Activated naive CD4-positive, alpha-beta T cell (primary cell): ENCODE measurements at places on chromosomes 3 and 15.

- no peak for DNase-seq
These were observed 8.9 kb downstream of the PARP14 start for GRCh38 chr3:122689587-122689986.

GRCh38 chr3:148203297-148204010 is 494.2 kb upstream of the AGTR1 start:
- DNase-seq = no peak

GRCh38 chr3:127749787-127750225 is 72.5 kb downstream of the MGLL start:
- DNase-seq = no peak

GRCh38 chr3:183524476-183524875 is 31.0 kb downstream of the KLHL6 start:
- no peak for DNase-seq

DNA sequence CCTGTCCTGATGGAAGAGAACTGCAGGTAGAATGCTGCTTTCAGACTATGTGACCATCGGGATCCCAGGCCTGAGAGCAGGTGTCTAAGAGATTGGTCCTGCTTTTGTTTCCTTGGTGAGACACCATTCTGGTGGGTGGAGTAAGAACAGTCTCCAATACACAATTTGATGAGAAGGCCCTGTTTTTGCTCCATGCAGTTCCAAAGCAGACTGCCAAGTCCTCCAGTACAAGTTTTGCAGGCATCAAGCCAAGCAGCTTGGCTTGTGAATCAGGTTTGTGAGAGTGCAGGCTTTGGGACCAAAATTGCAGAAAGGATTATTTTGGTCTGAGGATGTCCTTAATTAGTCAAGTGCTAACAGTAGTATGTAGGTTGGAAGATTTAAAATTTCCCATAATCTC is 381.6 kb downstream of the FOXP1 start:
- DNase-seq = no peak

- no peak for DNase-seq
These were observed 161.3 kb upstream of the TLE3 start for GRCh38 chr15:70259028-70259424.

DNA sequence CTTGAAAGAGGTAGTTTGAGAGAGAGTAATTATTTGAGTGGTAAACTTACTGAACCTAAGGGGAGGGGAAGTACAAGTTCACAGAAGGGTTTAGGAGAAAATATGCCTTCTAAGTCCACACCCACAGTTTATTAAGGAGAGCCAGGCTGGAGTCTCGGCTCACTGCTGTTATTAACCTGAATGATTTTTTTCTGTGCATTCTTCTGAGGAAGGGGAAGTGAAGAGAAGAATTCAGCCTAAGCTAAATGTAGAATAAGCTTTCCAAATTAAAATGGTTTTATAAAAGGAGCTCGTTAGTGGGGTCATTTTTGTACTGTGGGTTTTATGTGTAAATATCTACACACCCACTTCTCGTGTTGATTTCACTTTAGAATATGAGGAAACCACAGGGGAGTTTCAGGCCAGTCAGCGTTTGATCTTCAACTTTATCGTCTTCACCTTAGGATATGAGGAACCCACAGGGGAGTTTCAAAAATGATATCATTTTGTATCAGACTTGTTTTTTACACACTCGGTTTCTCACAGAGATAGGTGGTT is 1.5 kb downstream of the WHAMM start:
- DNase-seq = no peak

DNA sequence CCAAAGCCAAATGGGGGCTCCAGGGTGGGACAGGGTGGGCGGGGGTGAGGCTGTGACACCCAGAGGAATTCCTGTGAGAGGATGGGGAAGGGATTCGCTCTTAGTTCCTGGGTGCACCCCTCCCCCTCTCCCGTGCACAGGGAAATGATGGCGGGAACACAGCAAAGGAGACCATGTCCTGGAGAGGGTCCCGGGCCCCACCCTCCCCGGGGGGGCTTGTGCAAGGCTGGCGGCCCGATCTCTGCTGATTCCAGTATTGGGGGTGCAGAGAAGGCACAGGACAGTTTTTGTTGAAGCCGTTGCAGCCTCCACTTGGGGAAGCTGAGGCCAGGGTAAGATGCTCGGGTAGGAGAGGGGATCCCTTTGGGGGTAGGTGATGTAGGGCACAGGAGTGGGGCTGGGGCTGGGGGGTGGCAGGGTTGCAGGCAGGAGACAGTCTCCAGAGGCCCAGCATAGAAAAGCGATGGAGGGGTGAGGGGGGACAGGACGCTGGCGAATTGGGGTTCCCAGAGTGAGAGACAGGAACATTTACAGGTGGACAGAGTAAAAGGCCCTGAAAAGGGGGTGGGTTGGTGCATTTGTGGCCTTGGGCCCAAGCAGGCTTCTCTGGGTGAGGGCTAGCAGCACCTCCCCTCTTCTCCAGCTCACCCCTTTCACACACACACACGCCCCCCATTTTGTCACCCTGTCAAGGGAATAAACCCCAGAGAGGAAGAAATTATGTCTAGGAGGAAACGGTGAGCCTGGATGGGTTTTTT is 38.5 kb downstream of the HMCES start:
- DNase-seq = no peak

GRCh38 chr3:183868796-183869195 is 15.9 kb downstream of the PARL start:
- no peak for DNase-seq

DNA sequence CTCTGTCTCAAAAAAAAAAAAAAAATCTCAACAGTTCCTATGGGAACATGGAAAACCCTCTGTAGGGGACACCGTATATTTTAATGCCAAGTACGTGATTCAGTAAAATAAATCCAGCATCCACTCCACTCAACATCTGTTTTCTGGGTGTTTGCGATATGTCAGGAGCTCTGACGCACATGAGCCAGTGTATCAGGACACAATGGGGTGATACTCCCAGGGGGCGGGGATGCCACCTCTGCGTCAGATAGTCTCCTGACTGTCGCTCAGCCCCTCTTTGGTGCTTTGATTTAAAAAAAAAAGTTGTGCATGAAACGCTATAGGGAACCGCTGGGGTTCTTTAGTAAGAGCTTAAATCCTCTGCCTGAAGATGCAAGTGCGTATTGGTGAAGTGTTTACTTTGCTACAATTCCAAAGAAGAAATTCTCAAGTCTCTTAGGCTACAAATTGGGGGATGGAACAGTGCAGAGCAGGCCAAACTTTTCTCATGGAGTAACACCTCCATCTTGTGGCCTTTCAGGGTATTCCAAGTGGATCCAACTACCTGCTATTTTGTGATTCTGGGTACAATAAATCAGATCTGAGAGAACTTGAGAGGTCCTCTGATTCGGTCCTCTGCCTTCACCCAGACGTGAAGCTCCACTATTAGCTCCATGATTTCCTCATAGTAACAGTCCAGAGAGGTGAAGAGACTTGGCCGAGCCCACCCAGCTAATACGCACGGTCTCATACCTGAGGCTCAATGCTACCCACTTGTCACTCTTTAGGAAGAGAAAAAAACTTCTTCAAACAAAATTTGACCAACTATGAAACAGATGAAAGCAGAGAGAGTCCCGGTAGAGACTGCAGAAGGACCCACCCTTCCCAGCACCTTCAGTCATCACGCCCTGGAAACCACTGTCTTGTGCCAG is 9.3 kb upstream of the NR2E3 start:
- no peak for DNase-seq

- DNase-seq = no peak
These were observed 10.5 kb upstream of the RPL29 start for GRCh38 chr3:52006017-52006819.

GRCh38 chr15:87142096-87142495 is 1062.4 kb downstream of the AGBL1 start:
- DNase-seq = no peak

GRCh38 chr3:170021083-170021482 is 16.7 kb upstream of the GPR160 start:
- no peak for DNase-seq

GRCh38 chr3:183698756-183699155 is 1.2 kb downstream of the YEATS2 start:
- no peak for DNase-seq

DNA sequence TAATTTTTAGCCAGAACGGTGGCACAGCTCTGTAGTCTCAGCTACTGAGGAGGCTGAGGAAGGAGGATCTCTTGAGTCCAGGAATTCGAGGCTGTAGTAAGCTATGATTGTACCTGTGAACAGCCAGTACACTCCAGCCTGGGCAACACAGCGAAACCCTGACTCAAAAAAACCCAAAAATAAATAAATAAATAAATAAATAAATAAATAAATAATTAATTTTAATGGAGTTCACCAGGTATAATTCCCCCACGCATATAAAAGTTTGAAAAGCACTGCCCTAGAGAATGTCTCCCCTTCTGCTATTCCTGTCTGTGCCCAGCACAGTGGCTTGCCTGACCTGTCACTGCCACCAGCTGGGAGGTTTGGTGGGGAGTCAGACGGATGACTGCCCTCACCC is 4.2 kb upstream of the RLBP1 start:
- no peak for DNase-seq

DNA sequence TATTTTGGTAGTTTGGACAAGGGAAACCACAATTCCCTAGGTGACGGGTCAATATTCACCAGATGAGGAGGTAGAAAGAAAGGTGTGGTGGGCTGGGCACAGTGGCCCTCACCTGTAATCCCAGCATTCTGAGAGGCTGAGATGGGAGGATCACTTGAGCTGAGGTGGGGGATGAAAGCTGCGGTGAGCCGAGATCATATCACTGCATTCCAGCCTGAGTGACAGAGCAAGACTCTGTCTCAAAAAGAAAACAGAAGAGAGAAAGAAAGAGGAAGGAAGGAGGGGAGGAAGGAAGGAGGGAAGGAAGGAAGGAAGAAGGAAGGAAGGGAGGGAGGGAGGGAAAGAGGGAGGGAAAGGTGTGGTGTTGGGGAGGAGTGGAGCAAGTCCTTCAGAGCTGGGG is 56.1 kb upstream of the RNF7 start:
- DNase-seq = no peak

DNA sequence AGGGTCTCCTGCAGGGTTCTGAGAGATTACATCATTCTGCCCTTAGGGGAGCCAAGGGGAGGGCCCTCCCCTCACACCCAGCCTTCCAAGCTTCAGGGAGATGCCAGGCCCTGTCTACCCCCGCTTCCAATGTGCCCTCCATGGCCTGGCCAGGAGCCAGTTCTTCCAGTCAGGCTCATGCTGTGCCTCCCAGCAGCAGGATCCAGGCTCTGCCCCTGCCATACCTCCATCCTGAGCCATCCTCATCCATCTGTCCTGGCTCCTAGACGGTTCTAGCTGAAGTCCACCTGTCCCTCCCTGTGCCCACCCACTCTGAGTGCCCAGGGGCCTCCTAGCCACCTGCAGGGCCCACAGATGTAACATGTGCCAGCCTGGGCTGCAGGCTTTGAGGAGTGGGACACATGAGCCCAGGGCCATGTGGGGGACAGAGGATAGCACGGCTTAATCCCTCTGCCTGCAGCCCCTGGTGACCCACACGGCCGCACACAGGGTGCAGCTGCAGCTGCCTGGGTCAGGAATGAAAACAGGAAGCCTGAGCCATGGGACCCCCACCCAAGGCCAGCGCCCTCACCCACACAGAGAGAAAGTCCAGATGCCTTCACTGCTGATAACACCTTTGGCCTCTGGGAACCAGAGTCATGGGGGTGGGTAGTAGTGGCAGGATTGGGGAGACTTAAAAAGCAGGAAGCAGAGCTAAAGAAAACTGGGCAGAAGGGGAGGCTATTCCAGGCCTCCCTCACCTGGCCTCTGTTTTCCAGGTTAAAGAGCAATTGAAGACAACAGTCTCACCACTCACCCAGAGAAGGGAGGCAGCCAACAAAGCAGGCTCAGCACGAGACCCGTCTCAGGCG is 11.8 kb downstream of the PLCD1 start:
- DNase-seq = no peak

- no peak for DNase-seq
These were observed 20.1 kb downstream of the GTF2E1 start for GRCh38 chr3:120762615-120763014.

- DNase-seq = no peak
These were observed 356.2 kb downstream of the SV2B start for GRCh38 chr15:91456251-91456718.

DNA sequence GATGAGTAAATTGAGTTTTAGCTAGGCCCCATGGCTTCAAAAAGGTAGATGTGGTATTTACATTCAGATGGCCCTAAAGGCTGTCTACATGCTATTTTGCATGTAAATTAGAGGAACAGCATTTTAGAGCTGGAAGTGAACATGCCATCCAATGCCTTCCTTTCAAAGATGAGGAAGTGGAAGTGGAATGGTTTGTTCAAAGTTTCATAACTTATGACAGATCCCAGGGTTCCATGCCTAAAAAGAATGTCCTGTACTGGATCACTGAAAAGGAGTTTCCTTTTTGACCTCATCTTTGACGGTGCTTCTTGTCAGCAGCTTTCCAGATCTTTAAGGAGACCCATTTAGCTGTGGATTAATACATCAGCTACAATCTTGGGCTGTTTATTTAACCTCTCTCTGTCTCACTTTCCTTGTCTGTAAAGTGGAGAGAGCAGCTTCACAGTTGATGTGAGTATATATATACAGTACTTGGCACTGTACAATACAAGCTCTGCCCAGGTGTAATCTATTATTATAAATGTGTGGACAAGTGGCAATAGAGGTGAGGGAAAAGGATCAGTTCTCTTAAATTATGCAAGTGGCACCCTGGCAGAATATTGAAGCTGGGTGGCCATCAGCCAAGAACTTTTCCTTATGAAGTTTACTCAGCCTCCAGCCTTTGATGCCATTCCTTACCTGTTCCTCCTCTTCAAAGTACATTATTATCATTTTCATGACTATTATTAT is 68.7 kb upstream of the GOLGA8B start:
- no peak for DNase-seq
